HFF-Myc (cell line): ENCODE measurements at places on chromosomes 16 and 17.

- DNase-seq, result peak; percentile 12
These were observed 21.2 kb upstream of the MON1B start for GRCh38 chr16:77169650-77170236.

DNA sequence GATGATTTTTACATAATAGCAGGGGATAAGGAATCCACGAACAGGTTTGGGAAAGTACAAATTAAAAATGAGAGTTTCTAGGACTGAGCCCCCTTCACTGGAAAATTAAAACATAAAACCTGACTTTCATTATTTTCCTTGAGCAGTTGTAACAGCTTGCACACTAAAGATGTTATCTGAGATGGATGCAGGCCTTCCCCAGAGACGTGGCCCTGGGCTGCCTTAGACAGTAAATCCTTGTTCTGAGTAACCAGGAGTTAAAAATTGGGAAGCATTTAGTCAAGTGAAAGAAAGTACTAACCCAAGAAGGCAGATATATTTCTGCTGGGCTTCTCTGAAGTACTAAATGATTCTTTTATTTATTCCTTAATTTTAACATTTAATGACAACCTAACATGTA lies 432.2 kb upstream of the KIF2B start:
- DNase-seq, result no peak

DNA sequence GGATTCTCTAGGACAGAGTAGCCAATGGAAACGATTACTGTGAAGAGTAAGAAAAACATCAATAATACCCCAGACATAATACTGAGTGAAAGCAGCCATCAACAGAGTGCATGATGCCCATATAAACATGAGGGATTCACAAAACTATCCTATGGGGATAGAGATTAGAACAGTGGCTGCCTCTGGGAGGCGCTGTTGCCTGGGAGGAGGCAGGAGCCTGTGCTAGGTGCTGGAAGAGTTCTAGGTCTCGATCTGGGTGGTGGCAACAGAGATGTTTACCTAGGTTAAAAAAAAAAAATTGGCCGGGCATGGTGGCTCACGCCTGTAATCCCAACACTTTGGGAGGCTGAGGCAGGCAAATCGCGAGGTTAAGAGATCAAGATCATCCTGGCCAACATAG lies 7.9 kb downstream of the FA2H start:
- no peak for DNase-seq

DNA sequence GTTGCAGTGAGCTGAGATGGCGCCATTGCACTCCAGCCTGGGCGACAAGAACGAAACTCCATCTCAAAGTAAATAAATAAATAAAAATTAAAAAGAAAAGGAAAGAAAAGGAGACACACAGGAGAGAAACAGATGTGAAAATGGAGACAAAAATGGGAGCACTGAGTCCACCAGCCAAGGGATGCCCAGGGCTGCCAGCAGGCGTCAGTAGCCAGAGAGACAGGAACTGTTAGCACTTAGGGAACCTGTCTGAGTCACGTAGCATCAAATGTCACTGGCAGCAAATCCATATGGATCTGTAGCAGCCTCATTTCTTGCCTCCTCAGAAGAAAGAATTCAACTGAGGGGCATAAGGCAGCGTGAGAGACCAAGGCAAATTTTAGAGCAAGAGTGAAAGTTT lies 79.7 kb downstream of the CYLD start:
- peak; percentile 15 for DNase-seq

- DNase-seq, result no peak
These were observed at the start of gene CENPT for GRCh38 chr16:67847064-67847861. TSS of gene CENPT (minus strand) at chr16:67847693. CDS start at chr16:67833859, 13,834 bp downstream.

- peak; percentile 17 for DNase-seq
These were observed 31.8 kb downstream of the USP7 start for GRCh38 chr16:8931859-8932258.

- no peak for DNase-seq
These were observed 56.2 kb downstream of the ELAC2 start for GRCh38 chr17:12961655-12962054.

DNA sequence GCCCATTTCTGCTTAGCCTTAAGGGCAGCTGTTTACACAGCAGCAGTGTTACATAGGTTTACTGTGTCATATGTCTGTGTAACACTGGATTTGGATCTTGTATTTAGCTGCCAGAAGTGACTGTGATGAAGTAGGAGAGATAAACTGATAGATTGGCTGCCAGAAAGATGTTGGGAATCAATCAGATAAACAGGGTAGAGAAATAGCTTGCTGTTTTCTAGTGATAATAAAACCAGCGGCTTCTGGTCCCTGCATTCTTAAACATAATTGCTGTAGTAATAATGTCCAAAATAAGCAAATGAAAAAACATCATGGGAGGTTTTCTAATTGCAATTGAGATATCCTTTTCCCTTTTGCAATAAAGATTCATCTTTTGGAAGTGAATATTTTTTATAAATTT lies 68.7 kb downstream of the AATF start:
- DNase-seq, result no peak

DNA sequence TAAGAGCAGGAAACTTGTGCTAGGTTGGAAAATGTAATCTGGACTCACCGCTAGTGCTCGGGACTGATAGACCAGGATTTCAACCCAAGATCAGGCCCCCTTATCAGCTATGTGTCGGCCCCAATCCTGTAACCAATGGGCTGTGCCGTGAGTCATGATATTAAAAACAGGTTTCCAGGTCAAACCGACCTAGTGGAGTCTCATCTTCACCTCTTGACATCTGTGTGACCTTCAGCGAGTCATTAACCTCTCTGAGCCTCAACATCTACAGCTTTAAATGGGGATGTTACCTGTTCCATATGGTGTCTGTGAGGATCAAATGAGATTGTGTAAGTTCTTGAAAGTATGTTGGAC lies 512 bp downstream of the PMM2 start:
- DNase-seq, result no peak

GRCh38 chr17:81437191-81437651 lies 42.0 kb downstream of the BAHCC1 start:
- no peak for DNase-seq

DNA sequence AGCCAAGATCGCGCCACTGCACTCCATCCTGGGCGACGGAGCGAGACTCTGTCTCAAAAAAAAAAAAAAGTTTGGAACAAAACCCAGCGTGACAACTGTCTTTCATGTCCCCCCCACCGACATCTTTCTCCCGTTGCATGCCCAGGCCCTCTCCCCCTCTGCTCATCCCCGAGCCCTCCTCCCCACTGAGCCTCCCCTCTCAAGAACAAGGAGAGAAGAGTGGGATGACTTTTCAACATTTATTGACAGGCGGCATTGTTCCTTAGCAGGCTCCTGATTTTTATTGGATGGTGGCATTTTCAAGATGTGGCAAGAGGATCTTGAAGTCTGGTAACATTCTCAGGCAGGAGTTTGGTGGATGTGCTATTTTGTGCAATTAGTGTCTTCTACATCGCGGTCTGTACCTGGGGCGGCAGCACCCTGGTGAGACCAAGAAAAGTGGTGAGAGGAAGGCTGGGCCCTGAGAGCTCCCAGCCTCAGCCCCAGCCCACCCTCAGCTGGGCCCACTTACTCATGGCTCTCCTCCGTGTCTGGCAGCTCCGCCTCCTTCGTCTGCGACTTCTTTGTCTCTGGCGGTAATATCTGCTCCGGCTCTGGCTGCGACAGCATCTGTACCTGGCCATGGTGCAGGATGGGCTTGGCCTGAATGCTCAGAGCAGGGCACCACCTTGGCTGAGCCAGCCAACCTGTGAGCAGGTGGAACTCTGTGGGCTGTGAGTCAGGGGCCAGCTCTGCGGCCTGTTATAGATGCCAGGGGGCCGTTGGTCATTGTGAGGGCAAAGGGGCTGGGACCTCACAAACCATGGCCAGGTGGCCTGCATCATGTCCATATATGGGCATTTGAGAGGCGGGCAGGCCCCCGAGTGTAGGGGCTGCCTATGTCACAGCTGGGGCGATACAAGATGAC lies at the start of gene PRM1:
PRM1 (minus strand) TSS at position 715 of the 907 bp plus-strand sequence; CDS start at position 623, 92 bp downstream.
- no peak for DNase-seq

DNA sequence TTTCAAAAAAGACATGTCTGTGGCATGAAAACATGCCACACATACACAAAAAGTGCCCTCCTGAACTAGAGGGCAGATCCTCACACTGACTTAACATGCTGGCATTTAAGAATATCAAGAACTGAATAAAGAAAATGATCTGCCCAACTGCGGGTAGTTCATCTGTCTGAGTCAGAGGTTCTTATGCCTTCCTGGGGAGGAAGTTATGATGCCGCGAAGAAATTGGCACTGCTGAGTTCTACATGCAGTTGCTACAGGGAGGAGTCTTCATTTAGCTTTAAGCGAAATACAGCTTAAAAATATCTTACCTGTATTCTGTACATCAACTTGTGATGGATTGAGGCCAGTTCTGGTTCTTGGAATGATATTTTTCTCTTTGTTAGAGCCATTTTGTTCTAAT lies 6.3 kb downstream of the ALDH3A2 start:
- no peak for DNase-seq

DNA sequence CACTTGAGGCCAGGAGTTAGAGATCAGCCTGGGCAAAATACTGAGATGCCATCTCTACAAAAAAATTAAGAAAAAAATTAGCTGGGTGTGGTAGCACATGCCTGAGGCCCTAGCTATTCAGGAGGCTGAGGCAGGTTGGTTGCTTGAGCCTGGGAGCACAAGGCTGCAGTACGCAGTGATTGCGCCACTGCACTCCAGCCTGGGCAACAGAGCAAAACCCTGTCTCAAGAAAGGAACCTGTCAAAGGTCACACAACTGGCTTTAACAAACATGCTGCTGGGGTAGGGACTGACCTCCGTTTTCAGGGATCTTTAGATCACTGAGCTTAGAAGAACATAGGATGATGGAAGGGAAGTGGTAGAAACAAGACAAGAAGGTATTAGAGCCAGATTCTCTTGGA lies 95.0 kb downstream of the IRX3 start:
- no peak for DNase-seq

DNA sequence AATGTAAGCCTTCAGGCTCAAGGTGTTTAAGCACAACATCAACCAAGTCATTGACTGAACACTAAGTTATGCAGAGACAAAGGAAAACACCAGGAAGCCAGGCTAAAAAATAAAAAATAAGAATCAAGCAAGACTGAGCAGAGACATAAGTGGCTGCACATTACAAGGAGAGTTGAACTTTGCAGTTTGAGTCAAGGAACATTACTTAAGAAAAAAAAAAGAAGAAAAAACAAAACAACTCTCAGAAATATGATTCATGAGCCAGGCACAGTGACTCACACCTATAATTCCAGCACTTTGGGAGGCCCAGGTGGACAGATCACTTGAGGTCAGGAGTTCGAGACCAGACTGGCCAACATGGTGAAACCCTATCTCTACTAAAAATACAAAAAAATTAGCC lies 168.1 kb downstream of the C16orf95 start:
- DNase-seq, result no peak

DNA sequence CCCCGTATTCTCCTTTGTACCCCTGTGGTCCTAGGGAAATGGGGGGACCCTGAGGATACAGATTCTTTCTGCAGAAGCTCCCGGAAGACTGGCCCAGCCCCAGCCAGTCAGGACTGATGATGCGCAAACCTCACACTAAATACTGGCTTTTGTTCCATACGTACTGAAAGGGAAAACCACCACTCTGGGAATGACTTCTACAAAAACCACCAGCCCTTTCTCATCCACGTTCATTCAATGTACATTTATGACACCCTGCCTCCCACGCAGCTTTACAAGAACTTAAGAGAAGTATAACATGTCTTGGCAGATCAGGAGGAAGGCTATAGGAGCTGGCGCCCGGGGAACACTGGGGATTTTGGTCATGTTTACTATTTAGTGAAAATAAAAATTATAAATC lies 70.6 kb downstream of the MARCHF10 start:
- no peak for DNase-seq

DNA sequence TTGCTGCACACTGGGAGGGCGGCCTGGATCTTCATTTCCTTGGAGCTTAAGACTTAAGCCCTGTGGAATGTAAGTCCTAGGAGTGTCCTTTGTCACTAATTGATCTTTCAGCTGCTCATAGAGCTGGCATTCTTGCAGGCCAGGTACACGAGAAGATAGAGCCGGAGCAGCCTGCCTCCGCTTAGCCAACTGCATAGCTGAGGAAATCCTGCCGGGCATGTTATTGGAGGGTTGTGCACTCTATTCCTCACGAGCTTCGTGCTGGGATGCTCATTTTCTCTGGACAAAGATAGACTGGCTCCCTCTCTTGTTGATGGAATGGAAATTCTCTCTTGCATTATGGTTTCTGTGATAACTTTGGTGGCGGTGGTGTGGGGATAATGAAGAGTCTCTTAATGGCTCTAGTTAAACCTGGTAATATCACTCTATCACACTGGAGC lies 76.9 kb downstream of the RPA1 start:
- DNase-seq, result no peak

DNA sequence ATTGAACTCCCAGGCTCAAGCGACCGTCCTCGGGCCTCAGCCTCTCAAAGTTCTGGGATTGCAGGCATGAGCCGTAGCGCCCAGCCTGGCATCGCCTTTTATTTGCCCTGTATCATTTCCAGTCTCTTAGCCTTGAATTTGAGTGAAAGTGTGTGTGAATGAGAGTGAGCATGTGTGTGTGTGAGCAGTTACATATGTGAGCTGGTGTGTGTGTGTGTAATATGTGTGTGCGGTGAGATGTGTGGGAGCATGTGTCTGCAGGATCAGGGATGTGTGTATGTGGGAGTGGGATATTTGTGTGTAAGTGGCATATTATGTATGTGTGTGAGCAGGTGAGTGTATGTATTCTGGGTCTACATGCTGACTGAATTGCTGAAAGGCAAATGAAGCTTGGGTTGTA lies 5.5 kb downstream of the RAB11FIP3 start:
- no peak for DNase-seq

DNA sequence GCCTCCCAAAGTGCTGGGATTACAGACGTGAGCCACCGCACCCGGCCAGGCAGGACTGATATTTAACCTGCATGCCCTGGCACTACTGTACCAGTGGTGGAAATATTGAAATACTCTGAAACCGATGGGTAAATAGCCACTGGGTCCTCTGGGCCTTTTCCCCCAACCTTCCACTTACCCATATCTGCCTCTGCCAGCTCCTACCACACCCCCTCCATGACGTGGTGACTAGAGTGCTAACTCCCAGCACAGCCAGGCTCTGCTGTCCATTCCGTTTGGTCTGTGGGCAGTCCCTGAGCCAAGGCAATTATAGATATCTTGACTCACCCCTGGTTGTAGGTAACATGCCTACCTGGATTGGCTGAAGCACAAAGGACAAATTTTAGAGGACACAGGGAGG lies 187.8 kb downstream of the PRKCB start:
- no peak for DNase-seq

DNA sequence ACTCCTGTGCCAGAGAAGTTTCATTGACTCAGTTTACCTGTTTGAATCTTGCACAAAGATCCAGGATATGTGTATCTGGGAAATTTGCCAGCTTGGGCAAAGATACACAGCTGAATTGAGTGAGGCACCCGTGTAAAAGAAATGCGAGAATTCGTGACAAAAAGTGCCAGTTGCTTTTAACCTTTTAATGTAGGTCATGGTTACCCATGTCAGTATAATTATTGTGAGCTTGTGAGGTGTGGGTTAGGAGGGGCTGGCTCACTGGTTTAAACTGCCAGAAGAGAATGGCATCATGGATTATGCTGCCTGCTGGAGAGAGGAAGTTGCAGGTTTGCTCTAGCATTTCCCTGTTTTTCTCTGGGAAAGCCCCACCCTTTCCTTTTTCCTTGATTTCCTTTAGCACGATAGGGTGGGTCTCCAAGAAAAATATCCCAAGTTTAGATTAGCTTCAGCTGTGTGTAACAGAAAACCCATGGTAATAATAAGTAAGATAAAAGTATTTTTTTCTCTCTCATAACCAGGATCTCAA lies 24.8 kb upstream of the NDRG4 start:
- no peak for DNase-seq
